ENCODE measurements at places on chromosomes 3 and 15.

DNA sequence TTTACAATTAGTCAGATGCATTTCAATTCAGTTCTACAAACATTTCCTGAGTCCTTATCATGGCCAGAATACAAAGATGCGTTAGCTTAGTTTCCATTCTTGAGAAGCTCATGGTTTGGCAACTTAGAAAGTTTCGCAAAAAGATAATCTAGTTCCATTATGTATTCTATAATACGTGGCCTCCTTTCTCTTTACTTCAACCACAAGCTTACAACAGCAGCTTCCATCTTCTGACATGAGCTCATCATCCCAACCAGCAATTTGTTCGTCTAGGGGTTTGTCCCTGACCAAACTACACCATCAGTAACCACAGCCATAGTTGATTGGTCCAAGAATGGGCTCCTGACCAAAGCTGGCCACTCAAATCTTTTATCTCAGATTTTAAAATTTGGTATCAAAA is 267.6 kb upstream of the TBC1D5 start:
- DNase-seq, result no peak

- DNase-seq, result no peak
Observed at GRCh38 chr3:149647812-149648211, 10.0 kb downstream of the WWTR1 start.

DNA sequence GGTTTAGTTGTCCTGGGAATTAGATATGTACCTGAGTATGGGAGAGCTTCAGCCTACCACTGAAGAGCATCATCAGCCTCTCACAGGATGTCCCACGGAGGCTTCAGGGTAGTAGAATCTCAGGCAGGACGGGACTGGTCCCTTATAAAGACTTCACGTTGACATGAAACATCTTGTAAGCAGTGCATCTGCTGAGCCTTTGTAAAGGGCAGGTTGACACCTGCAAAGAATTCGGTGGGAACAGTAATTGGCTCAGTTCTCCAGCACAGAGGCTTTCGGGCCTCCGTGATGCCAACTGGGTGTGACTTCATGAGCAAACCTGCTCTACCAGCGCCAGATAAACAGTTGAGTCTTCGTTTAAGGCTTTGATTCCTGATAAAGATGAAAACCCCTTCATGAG is 26.9 kb upstream of the AVEN start:
- DNase-seq, result no peak

GRCh38 chr3:12627370-12627769 is 36.5 kb downstream of the RAF1 start:
- no peak for DNase-seq

- no peak for DNase-seq
Observed at GRCh38 chr3:48398701-48399386, 26.8 kb downstream of the FBXW12 start.

DNA sequence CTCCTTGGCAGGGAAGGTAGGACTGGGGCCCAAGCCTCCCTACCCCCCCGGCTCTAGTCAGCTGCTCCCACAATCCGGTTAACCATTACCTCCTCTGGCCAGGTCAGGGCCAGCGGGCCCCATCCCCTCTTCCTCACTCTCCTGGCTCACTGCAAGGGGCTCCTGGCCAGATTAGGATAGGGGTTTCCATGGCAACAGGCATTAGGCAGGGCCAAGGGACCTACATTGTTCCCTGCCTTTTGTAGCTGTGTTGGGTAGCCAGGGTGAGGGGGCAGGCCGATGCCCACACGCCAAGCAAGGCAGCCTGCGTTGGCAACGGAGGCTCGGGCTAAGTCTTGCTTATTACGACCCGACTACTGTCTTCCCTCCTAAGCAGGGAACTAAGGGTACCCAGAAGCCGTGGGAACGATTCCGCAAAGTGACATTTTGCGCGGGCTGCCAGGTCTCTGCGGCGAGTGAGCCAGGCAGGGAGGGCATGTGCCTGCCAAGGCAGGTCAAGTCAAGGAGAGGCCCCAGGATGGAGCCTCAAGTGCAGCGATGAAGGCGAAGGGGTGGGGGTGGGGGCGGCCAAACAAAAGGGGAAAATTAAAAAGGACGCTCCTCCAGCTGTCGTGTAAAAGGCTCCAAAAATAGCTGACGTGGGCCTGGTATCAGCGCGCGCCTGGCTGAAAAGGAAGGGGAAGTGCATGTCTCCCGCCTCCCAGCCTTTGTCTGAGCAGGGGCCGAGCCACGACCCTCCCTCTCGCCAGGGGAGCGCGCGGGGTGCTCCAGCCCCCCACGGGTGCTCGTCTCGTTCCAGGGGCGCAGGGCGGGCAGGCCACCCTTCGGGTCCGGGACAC is 919 bp downstream of the IDH2 start:
- no peak for DNase-seq
